Activated T-cell treated with anti-CD3 and anti-CD28 coated beads, Interleukin-2, amount 50 U/mL, for 24 hours (primary cell): ENCODE measurements at places on chromosomes 1 and 21.

GRCh38 chr1:24454673-24455072 is 39.1 kb downstream of the NIPAL3 start:
- DNase-seq: no peak

DNA sequence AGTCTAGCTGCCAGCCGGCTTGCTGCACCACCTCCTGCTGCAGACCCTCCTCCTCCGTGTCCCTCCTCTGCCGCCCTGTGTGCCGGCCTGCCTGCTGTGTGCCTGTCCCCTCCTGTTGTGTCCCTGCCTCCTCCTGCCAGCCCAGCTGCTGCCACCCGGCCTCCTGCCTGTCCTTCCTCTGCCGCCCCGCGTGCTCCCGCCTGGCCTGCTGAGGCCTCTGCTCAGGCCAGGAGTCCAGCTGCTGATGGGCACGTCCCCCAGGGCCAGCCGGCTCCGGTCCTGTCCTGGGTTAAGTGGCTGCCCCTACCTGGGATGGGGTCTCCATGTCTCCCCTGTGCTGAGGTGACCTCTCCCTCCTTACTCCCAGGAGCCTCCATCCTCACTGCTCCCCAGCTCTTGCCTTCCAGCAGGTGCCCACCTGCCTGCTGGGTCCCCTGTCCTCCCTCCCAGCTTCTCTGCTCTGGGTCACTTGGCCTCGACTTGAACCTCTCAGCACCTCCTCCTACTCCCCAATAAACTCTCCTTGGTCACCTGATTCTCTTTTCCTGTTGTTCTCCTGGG is 870 bp downstream of the KRTAP10-8 start:
- no peak for DNase-seq

DNA sequence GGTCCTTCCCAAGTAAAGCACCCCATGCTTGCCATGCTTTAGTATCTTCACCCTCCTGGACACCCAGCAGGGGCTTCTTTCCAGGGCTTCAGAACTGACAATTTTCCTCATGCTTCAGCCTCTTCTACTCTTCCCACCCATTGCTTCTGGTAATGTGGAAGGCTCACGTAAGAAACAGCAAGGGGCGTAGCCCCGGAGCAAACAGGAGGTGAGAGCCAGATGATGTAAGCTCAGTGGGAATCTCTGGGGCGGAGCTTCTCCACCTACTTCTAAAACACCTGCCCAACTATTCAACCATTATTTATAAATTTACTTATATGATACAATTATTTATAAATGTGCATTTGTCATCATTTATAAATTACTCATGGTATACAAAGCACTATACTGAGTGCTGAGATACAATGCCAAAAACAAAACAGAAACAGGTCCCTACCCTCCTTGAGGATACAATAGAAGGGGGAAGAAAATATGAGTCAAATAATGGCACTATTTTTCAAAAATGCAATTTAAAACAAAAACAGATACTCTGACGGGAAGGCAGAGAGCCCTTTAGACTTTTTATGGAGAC is 140.1 kb upstream of the CAMK1G start:
- DNase-seq: no peak

DNA sequence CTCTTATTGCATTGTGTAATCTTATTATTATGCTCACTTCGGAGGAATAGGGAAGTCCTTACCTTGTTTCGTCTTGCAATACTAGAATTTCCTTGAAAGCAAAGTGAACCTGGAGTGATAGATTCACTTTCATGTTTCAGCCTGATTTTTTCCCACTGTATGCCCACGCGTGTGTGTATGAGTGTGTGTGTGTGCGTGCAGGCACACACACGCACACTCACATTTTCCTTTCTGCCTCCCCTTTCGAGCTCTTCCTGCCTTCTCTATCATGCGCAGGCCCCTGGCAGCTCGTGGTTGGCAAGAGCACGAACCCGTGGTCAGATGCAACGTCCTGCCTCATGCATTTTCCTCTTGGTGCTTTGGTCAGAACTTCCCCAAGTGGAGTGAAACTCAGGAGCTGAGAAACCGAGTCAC is at the start of gene GCSAML:
Gene GCSAML (plus strand): TSS at position 366 of the 414 bp plus-strand sequence. CDS start 58 bp downstream, outside the sequence.
- no peak for DNase-seq

DNA sequence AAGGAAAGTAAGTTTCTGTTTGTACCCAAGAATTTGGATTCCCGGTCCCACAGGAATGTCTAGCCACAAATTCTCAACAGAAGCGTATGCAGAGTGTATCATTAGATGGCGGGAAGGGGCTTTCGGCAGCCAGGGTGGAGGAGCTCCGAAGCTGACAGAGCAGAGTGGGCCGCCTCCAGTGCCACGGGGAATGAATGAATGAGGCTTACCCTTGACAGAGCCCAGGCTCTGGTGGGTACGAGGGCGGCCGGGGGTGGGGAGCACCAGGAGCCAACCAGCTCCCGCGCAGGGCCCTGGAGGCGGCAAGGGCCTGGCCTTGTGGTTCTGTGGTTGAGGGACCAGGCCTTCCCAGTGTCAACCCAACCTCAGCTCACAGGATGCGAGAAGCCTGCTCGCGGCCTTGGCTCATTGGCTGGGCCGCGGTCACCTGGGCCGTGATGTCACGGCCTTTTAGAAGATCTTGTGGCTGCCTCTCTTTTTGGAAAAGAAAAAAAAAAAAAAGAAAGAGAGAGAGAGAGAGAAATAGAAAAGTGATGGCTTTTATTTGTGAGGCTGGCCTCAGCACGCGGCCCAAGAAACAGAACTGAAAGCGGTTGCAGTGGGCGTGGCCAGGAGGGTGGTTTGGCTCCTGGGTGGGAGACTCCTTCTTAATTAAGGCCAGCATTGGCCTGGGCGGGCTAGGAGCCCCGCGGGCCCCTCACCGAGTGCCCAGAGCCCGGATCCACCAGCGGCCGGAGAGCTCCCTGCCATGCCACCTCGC is 34.9 kb upstream of the RUNX3 start:
- DNase-seq: peak; percentile 90

DNA sequence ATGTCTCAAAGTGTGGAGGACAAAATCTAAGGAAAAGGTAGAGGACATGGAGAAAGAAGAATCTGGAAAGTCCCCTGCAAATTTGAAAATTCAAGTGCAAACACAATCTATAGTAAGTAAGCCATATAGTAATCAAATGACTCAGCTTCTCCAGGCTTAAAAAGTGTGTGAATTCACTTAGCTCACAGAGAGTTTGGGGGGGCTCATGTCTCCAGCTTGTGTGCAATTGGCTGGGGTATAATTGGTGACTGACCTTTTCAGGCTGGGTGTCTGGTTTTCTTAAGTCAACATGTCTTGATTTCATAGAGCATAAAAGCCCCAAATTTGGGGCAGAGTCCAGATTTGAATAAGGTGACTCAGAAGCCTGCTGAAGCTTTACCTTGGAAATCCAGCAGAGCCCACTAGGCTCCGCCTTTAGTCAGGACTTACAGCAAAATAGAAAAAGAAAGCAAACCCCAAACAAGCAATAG is 8.6 kb downstream of the CLDN14 start:
- no peak for DNase-seq

- no peak for DNase-seq
Observed at GRCh38 chr1:178580876-178581275, 68.0 kb downstream of the TEX35 start.

DNA sequence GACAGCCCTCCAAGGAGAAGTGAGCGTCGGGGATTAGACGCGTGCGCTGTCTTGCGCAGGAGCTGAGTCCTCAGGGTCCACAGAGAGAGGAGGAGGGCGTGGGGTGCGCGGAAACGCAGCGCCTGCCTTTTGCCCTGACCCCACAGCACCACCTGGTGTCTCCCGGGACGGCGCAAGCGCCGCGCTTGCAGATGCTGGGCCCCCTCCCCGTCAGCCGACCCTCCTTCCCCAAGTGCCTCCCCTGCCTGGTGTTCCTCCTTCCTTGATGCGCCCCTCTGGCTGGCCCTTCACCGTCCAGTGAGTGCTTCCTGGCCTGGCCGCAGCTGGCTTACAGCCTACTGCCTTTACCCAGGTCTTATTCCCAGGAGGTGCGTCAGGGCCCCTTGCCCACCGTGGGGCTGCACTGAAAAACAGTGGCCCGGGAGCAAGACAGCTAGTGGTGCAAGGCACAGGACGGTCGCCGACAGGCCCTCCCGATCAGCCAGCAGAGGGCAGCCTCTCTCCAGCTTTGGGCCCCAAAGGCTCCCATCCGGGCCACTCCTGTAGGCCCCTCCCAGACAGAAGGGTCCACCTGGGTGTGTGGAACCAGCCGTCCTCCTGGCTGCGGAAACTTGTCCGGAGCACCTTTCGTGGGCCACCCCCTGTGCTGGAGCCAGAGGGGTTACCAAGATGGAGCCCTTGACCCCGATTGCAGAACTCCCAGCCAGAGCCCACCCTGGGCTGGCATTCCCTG is 12.9 kb upstream of the PHLDA3 start:
- DNase-seq: peak; percentile 86

- DNase-seq: no peak
Observed at GRCh38 chr1:28329395-28330153, 734 bp downstream of the MED18 start.

DNA sequence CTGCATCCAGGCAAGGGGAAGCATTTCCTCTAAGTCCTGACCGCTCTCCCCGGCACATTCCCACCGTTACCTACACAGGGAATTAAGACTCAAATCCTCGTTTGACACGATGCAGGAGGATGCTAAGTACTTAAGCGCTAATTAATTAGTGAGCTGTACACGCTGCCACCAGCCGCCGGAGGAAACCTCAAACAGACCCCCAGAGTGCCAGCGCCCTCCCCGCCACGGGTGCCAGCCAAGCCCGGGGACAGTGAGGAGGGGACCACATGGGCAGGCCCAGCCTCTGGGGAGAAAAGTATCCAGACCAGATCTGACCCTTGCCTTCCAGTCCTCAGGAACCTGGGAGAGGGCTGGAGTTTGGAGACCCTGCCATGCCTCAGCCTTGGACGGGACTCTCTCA is 17.4 kb upstream of the CASZ1 start:
- no peak for DNase-seq

DNA sequence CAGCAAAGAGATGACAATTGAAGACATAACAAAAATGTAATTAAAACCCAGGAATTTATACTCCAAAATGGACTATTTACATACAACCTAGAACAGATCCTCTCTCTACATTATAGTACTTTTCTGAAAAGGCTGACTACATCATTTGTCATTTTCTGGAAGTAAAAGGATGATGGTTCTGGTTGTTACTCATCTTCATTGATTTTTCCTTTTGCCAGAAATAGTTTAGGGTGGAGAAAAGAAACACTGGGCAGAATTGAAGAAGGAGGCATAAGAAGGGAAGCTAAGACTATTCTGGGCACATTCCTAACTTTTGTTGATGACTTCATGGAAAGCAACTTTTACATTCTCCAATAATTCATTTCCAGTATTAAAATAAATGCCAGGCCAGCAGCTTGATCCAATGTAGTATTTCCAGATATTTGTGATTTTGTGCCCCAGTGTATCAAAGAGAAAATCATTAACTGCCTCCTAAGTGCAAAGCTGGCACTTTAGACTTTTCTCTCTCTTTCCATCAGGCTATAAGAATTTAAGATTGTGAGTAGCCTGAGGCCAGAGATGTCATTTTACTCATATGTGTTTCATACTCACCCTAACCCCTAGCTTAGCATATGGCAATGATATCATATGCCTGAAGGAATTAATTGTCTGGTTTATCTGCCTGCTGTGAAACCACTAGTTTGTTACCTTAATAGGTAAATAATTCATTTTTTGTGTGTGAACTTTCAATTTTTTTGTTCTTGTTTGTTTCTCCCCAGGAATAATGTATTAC is 369.5 kb upstream of the LYPLAL1 start:
- DNase-seq: no peak

DNA sequence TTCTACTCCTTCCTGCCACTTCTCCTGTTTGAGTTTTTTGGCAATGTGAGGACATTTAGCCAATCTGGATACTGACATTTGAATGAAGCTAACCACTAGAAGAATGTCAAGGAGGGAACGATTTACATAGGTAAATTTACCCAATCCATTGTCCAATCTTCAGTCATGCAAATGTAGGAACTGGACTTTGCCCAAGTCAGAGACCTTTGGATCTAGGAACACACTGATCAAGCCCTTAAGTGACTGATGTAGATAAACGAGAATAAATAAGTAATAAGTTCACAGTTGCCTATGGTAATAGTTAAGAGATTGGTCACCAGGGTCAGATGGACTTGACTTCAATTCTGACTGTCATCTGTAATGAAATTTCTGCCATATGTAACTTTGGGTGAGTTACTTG is 177.6 kb downstream of the FGGY start:
- no peak for DNase-seq

GRCh38 chr1:180211156-180211859 is 18.8 kb upstream of the LHX4 start:
- no peak for DNase-seq

DNA sequence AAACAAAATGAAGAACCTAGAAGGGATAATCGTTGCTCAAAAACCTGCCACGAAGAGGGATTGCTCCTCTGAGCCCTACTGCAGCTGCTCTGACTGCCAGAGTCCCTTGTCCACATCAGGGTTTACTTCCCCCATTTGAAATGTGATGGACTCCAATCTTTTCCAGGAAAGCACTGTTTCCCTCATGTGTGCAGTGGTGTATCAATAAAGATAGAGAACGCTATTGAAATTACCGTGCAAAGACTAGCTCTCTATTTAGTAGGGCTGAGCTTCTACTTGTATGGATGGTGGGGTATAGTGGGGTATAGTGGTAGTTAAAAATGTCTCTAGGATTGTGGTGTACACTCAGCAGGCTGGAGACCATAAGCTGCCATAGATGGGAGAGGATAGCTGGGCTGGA is 3.7 kb downstream of the TMCO2 start:
- DNase-seq: no peak

DNA sequence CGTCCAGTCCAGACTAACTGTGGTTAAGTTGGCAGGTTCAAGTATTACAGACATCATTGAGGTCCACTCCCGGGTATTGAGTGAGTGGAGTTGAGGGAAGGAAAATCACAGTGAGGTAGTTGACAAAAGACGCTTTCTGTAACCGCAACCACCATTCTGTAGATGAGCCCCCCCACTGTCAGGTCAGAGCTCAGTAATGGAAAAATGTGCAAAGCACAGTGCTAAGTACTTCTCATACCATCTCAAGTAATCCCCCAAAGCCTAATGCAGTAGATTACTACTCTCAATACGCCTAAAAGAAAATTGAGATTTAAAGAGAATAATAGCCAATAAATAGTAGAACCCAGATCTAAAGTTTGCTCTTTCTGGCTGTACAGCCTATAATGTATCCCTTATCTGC is 522.8 kb downstream of the LMO4 start:
- DNase-seq: no peak

DNA sequence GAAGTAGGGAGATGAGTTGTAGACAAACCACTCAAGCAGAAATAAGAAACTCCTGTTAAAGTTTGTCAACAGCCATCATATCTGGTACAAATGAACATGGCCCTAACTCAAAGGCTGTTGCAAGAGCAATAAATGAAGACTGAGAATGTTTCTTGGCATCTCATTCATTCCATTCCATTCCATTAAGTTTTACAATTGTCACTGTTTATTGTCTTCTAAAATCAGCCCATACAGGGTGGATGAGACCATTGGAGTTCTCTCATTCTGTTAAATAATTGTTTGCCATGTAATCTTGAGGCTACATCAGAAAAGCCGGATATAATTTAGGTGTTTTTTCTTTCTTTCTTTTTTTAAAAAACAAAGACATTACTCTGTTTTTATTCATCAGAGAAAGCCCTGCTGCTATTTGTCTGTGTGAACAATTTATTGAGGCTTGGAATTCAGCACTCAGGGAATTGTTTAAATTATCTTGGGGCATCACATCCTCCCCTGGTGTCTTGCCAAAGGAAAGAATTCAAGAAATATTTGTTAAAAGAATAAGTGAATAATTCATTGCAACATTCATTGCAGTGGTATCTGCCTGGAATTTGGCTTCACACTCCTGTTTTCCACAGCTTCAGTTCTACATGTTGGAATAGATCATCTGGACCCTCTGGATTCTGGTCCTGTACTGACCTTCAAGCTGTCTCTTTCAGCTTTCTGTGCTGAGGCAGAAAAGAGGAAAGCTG is 604.5 kb downstream of the PLPP3 start:
- no peak for DNase-seq
